ENCODE measurements at places on chromosomes 2 and 18. TPM values are rescaled to one million over a fixed set of nuclear protein-coding genes. Genes with fewer than 3 reads are reported as not detected.

DAW1 gene
- 1.5 TPM for total RNA-seq

CXCR1 gene
- total RNA-seq: not detected

FHOD3 gene
- total RNA-seq: 16.9 TPM

GAREM2 gene
- total RNA-seq: 1.3 TPM

CKAP2L gene
- total RNA-seq: 0.88 TPM

ADCYAP1 gene
- total RNA-seq: not detected

ALLC gene
- not detected for total RNA-seq

DCC gene
- under 0.01 TPM for total RNA-seq

Data from placental pericyte (primary cell).